ENCODE measurements at places on chromosomes 1 and 21.

GRCh38 chr1:107965110-107965991, at the start of gene VAV3:
TSS of gene VAV3 (minus strand) at chr1:107965180. CDS start at chr1:107964869, 311 bp downstream.
- peak; percentile 57 for DNase-seq

DNA sequence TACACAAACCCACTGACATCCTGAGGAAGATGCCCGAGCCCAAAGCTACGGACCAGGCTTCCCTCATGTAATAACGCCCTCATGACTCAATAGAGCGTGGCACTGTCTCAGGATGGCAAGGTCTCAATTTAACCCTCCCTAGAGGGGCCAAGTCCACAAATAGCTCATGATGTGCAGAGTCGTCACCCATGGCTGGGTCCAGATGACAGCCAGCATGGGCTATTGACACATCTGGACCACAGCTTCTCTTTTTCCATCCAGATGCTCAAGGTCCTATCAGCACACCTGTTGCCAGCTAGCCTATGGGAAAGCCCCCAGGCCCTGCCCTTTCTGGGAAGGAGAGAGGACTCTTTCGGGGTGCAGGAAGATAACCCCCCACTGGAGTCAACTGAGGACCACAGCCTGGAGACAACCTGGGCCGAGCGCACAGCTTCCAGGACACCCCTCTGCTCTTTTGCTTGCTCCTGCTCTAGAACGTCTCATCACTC, 2.8 kb downstream of the LAPTM5 start:
- no peak for DNase-seq

GRCh38 chr1:52460694-52461093, 56.3 kb downstream of the PRPF38A start:
- DNase-seq = no peak

DNA sequence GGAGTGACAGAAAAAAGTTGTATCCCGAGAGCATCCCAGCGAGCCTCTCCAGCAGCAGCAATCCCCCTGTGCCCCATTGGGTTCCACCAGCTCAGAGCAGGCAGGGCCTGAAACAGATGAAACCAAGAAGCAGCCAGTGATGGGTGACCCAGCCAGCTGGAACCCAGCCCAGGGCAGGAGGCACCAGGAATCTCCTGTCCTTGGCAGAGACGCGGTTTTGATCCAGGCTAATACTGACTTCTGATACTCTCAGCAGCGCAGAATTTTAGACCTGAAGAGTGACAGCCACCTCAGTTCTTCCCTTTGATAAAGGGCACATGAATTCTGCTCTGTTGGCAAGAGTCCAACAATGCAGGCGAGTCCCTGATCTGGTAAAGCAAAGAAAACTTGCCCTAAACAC, 11.4 kb upstream of the OLIG1 start:
- DNase-seq = no peak

- no peak for DNase-seq
Measured at GRCh38 chr1:44609412-44609767, 64.9 kb downstream of the TMEM53 start.

DNA sequence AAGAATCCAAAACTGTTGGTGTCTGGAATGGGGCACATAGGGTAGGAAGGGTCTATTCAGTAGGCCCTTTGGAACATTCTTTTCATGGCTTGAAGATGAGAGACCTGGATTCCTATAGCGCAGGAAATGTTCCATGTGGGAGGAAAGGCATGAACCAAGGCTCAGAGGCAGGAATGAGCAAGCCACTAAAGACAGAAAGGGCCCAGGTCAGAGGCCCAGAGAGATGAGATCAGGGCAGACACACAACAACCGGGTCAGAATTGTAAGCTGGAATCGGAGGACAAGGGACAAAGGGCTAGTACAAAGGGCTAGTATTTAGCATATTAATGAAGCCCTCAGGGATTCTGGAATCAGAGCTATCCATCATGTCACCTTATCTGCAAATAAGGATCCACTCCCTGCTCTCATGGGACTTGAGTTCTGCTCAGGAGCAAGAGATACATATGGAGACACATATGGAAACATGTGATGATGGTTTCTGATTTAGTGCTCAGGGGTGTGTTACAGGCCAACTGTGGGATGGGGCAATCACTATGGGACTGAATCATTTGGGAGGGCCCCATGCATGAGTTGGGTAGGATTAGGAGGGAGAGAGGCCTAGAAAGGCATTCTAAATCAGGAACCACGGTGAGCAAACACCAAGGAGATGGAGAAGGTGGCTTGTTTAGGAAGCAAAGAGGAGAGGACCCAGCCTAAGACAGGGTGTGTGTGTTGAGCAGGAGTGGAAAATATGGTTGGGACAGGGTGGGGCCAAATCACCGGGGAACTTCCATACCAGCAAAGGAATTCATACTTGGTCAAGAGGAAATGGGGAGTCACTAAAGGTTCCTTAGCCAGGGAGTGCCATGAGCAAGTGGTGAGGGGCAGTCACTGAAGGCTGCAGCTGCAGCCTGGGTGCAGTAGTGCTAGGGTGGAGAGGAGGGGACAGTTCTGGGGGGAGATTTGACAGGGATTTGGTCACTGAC, 8.6 kb downstream of the NECTIN4 start:
- DNase-seq = no peak

DNA sequence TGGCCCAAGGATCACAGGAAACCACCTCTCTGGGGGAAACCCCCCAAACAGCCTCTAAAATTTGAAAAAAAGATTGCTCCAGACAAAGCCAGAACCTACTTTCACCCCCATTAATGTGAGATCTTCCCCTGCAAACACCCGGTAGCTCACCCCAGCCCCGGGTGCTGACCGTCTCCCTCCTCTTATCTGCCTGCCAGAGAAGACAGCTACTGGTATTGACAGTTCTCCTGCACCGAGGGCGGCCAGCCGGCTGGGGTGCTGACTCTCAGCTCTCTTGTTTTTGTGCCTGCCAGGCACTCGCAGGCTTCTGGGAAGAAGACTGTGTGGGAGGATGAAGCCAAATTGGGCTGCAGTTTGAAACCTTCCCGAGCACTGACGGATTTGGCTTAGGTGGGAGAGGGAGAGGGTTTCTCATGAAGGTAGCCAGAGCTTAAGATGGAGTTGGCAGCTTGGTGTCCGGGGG, 48.2 kb downstream of the RASSF5 start:
- DNase-seq = no peak

DNA sequence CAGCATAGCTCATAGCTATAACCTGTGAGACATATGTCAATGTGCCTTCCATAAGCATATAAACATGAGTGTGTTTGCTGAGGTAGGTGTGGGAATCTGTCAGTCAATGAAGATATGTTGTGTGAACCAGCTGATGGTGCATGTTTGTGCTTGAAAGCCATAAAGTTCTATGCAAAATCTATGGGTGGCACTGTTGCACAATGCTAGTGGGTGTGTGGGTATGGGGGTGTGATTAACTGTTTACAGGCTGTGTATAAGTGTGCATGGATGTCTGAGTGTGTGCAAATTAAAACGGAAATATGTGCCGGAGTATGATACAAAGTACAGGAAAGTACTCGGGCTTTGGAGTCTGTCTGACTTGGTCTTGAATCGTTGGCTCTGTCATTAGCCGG, 1.0 kb upstream of the ATP2B4 start:
- peak; percentile 16 for DNase-seq

- DNase-seq = no peak
Measured at GRCh38 chr1:155933591-155934096, 569 bp downstream of the KHDC4 start.

DNA sequence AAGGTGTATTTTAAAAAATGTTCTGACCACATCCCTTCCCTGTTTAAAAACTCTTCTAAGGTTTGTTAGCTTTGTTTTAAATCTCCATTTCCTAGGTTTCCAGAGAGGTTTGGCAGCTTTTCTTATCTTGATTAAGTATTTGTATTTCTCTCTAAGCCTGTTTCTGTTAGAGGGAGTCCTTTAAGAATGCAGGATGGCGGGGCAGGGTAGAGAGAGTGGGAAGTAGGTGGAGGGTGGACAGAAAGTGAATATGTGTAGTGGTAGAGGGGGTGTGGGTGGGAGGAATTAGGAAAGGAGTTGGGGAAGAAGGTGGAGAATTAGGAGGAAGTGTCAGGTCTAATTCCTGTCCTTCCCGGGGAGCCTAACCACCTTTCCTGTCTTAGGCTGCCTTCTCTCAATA, 21.2 kb upstream of the SERBP1 start:
- DNase-seq = no peak

GRCh38 chr1:11143907-11144306, 44.2 kb upstream of the EXOSC10 start:
- DNase-seq = no peak

DNA sequence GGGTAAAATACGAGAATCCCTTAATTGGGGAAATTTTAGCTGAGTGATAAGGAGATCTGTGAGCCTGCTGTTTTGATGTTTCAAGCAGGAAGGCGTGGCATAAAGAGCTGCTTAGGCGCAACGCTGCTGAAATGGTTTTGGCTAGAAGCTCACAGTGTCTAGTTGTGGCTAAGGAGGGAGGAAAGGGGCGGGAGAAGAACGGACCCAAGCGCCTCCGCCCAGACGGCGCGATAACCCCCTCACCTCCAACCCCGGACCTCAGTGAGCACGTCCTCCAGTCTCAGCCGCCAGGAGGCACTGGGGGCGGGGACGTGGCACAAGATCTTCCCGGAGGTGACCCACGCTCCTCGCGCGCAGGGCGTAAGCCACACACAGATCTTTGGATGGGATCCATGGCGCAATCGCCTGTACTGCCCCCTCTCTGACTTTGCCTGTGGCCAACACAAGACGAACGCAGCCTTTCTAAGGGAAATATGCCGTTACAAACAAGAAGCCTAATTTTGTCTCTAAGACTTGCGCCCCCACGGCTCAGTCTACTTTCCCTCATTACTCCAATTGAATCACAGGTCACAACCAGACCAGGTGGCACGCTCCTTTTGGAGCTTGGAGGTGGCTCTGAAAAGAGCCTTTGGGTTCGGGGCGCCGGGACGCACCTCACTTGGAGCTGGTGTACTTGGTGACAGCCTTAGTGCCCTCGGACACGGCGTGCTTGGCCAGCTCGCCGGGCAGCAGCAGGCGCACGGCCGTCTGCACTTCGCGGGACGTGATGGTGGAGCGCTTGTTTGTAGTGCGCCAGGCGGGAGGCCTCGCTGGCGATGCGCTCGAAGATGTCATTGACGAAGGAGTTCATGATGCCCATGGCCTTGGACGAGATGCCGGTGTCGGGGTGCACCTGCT, 23.4 kb upstream of the RNF187 start:
- peak; percentile 24 for DNase-seq

DNA sequence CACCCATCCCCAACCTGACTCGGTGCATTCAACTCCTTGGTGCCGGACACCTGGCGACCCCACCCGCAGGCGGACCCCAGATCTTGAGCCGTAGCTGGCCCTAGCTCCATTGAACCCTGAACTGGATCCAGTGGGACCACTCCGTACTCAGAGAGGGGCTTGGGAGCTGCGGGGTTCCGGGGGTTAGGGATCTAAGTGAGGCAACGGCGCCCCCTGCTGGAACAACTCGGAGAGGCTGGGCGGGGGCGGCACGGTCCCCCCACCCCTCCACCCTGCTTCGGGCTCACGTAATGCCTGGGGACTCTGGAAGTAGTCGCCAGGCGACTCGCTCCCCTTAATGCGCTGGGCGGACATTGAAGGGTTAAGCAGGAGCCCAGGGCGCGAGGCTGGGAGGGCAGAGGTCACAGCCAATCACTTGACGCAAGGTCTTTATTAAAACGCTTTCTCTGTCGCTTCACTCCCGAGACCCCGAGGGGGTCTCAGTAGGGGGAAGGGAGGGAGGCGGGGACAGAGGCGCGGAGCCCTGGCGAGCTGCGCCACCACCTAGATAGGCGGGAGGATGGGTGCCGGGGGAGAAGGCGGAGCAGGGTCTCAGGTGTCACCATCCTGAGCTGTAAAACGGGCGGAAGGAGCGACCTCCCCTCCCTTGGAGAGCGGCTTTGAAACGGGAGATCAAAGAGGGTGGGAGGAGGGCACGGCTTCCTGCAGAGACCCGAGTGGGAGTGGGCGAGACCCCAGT, 704 bp upstream of the CRABP2 start:
- peak; percentile 69 for DNase-seq

DNA sequence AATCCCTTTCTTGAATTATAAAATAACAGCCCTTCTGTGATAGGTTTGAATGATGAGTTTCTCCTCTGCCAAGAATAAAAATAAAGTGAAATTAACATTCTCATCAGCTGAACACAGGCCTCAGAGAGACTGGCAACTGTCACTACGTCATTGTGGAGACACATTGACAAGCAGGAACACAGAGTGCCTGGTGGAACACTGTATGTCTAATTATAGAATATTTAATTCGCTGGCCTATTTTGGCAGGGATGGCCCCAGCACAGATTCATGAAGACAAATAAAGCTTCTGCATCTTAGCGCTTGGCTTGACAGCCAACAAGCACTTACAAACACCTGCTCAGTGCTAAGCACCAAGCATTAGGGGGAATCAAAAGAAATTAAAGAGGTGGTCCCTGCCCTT, 52.0 kb upstream of the SMYD2 start:
- no peak for DNase-seq

GRCh38 chr1:67647036-67647798, 37.8 kb upstream of the GADD45A start:
- DNase-seq = no peak

DNA sequence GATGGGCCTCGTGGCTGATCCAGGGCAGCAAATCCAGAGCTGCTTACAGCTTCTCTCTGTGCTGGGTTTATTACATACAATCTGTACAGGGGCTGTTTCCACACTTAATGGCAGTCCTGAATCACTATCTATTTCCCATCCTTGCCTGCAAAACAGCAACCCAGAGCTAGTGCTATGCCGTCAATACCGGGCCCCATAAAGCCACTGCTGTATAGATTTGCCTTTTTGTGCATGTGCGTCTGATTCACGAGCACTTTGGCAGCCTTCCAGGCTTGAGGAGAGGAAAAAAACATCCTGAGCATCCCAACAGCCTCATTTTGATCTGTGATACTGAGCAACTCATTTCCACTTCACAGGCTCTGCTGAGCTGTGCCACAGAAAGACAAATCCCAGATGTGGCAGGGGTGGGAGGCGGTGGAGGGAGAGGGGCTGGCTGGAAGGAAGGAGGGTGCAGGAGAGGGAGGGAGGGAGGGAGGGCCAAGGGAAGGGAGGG, 65.2 kb upstream of the TARBP1 start:
- peak; percentile 30 for DNase-seq

GRCh38 chr1:21325731-21326387, 35.6 kb upstream of the ECE1 start:
- DNase-seq = no peak

GRCh38 chr1:181777812-181778211, 283.7 kb downstream of the ZNF648 start:
- no peak for DNase-seq

- no peak for DNase-seq
Measured at GRCh38 chr1:181801617-181802016, 259.9 kb downstream of the ZNF648 start.

- no peak for DNase-seq
Measured at GRCh38 chr21:16863362-16863905, 649.4 kb upstream of the CXADR start.

DNA sequence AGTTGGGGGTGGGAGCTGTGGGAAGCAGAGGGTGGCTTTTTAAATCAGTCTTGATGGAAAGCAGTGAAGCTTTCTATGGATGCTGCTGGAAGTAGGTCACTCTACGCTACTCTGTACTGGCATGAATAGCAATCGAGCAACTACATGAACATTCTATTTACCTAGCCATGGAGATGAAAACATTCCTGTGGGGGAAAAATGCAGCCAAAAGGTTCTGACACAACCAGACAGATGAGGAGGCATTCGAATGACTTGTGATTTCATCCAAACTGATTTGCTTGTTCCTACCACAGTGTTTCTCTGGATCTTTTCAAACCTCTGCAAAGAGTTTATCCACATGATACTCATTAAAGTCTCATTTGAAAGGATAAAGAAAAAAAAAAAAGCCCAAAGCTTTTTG, 95.0 kb downstream of the ASTN1 start:
- DNase-seq = no peak
